ENCODE measurements at places on chromosomes 7 and 10. TPM values are rescaled to one million over a fixed set of nuclear protein-coding genes. Genes with fewer than 3 reads are reported as not detected.
A peak's percentile ranks its signal among the peaks of the same experiment; 100 is the strongest.

GRCh38 chr7:15709978-15710377, 23.5 kb upstream of the MEOX2 start:
- H3K36me3 ChIP-seq: no peaks in the 10 kb centered on the region
- H3K27me3 ChIP-seq: no peaks in the 10 kb centered on the region
- no peak for DNase-seq
- no peaks in the 10 kb centered on the region for H3K4me1 ChIP-seq
- H3K4me3 ChIP-seq: no peak overlapping the region
- no peak overlapping the region for H3K27ac ChIP-seq

GRCh38 chr10:127228195-127228787, 31.9 kb upstream of the INSYN2A start:
- DNase-seq: peak; percentile 16
- no peaks in the 10 kb centered on the region for H3K27me3 ChIP-seq

The OR13A1 gene
- total RNA-seq: not detected

The FAM25G gene
- not detected for total RNA-seq

All from stomach (tissue), 19 donors.